Mucosa of gallbladder (tissue), 1 donor: ENCODE measurements at places on chromosomes 2 and 18. TPM values are rescaled to one million over a fixed set of nuclear protein-coding genes. Genes with fewer than 3 reads are reported as not detected.
A peak's percentile ranks its signal among the peaks of the same experiment; 100 is the strongest.

The SMYD1 gene
- 7.3 TPM for total RNA-seq

DNA sequence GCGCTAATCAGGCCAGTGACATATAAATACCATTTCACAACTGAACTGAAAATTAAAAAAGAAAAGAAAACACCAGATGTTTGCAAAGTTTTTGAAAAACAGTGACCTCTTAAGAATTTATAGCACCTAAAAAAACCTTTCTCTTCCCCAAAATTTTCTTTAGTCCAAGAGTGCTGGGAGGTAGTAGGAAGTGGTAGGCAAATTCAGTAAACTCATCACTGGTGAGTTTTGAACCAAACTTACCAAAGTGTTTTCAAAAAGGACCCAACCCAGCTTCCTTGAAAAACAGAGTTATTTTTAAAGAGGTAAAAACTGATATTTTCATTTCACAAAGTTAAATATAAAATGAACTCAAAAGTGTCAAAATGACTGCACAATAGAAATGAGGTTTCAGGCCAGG lies 90.4 kb downstream of the TMEM247 start:
- DNase-seq: no peak

DNA sequence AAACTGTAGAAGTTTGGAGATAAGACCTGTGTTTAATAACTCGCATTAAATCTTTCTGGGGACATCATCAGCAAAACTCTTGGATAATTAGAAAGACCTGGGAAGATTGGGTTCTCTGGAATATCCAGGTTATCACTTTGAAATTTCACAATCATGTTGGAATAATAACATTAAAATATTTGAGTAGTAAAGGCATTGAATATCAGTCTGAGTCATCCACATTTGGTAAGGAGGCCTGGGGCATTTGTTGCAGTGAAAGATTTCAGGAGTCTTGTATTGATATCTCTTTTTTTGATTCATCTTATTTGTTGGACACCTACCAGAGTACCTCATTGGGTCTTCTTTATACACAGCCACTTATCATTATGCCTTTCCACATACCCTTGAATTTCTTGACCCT lies 95.9 kb downstream of the EPB41L5 start:
- DNase-seq: no peak

- DNase-seq: no peak
These were observed 35.1 kb upstream of the CDC42EP3 start for GRCh38 chr2:37706334-37707183.

DNA sequence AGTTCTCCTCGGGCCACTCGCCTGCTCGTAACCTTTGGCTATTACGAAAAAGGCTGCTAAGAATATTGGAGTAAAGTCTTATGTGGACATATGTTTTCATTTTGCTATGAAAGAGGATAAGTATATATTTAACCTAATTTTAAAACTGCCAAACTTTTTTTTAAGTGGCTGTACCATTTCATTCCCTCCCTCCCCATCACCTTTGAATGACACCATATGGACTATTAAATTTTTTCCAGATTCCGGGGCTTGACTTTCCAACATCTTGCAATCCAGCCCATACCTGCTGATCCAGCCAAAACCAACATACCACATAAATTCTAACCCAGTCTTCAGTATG lies 31.5 kb downstream of the REEP1 start:
- no peak for DNase-seq

DNA sequence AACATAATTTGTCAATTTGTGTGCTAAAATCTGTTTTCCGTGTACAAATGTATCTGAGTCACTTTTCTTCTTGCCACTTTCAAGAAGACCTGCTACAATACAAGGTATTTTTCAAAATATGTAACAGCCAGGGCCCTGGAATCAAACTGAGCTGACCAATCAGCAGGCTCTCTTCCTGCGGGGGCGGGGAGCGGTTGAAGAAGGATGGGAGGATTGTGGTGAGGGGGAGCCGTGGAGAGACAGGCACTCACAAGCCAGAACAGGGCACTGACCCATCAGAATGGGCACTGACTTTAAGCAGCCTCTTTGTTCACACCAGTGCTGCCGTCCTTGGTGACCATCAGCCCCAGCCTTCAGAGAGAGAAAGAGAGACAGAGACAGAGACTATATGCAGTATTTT lies 40.6 kb upstream of the CCNYL1 start:
- DNase-seq: no peak

DNA sequence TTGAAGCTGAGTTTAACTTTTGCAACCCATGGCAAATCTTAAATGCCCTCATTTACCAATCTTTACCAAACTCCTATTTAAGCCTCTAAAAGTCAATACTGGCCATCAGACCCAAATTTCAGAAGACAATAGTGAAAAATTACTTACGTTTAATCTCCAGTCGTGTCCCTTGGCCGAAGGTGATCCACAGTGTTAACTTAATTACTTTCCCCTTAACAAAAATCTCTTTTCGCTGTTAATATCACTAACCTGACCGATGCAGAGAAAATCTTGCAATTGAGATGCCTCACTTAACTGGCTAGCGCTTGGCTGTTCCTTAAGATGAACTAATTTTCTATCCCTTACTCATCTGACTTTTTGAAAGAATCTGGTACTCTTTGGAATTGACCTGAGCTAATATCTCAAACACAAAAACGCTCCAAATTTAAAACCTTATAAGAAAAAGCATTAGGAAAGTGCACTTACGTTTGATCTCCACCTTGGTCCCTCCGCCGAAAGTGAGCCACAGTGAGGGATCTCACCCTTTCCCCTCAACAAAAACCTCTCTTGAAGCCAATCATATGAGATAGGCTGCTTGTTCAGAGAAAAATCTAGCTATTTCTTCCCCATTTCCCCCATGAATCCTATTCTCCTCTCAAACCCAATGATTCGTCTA lies 169.1 kb downstream of the RPIA start:
- DNase-seq: no peak

- no peak for DNase-seq
These were observed 1082.2 kb upstream of the DDX18 start for GRCh38 chr2:116732322-116732721.

GRCh38 chr18:26503382-26503781 lies 45.0 kb downstream of the KCTD1 start:
- DNase-seq: no peak

DNA sequence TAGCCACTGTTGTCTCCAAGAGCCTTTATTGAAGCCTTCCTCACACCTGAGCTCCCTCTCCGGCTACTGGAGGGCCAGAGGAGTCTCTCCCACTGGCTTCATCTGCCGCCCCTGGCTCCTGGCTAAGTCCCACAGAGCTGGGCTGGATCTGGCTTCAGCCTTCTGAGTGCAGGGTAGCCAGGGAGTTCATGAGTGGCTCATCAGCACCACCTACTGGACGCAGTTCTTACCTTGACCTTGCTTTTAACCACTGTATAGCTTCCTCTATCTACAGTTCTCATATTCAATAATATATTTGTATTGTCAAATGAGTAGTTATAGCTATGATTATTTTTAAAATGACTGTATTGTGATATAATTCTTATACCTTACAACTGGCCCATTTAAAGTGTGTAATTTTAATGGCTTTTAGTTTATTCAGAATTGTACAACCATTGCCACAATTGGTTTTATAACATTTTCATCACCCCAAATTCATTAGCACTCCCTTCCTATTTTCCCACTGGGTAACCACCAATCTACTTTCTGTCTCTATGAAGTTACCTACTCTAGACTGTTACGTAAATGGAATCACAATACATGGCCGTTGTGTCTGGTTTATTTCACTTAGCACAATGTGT lies 17.7 kb downstream of the CNDP1 start:
- peak; percentile 93 for DNase-seq

GRCh38 chr2:180975585-180975984 lies 4.8 kb upstream of the UBE2E3 start:
- no peak for DNase-seq

DNA sequence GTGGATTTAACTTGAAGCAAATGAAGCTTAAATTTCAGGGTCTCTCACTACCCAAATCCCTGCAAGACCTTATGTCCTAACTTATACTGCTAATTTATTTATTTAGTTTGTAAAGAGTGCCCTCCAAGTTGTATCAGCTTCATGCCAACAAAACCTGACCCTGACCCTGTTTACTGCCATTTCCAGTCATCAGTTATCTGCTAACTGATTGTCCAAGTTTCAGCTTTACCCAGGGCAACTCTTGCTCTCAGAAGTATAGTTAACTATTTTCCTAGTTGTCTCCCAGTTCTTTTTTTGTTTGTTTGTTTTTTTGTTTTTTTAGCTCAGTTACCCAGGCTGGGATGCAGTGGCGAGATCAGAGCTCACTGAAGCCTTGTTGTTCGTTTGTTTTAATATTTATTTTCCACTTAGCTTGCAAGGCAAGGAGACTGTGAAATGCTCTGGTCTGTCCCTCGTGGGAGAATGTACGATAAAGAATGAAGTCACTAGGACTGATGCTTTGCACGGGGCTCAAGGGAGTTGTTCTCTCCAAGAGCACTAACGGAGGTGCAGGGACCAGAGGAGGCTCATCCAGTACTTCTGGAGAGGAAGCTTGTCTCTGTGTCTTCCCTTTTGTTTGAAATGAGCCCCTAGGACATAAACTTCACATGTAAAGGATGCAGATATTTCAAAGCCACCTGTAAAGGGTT lies 35.3 kb downstream of the MYOM1 start:
- DNase-seq: no peak

The USP40 gene
- total RNA-seq: 48.1 TPM

- no peak for DNase-seq
These were observed 180.9 kb downstream of the FIGN start for GRCh38 chr2:163554864-163555263.

DNA sequence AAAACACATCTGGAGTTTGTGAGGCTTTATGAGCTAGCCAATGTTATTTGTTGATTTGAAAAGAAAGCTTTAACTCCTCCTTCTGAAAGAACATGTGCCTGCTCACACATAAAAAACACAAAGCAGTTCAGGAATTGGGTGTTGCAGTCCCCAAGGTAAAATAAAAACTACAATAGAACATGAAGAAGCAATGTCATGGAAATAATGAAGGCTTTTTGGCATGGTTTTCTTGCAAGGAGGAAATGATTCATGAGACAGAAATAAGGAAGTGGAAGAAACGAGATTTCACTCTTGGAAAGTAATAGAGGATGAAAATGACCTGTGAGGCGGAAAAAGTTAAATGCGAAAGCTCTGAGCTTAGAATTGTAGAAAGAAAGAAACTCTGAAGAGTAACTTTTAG lies 81.1 kb downstream of the TRIB2 start:
- no peak for DNase-seq

- DNase-seq: no peak
These were observed 95.7 kb downstream of the MAPRE2 start for GRCh38 chr18:35136885-35137284.

- no peak for DNase-seq
These were observed 57.1 kb downstream of the OXER1 start for GRCh38 chr2:42706836-42707235.
